ENCODE measurements at places on chromosomes 3 and 15.

DNA sequence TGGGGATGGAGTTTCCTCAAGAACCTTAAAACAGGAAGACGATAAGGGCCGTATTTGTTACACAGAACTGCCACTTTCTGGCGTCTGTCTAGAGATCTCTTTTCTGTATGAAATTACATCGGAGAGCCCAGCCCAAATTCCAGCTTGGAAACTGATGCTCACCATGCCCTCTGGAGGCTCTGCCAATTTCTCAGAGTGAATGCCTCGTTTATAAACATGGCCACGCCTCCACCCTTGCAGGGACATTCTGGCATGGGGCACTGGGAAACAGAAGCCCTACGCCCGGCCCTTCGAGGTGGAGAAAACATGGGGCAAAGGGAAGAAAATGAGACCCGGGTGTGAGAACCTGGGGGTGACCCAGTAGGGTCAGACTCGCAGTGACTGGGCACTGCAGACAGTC, 53.4 kb upstream of the SEC13 start:
- no peak for DNase-seq

DNA sequence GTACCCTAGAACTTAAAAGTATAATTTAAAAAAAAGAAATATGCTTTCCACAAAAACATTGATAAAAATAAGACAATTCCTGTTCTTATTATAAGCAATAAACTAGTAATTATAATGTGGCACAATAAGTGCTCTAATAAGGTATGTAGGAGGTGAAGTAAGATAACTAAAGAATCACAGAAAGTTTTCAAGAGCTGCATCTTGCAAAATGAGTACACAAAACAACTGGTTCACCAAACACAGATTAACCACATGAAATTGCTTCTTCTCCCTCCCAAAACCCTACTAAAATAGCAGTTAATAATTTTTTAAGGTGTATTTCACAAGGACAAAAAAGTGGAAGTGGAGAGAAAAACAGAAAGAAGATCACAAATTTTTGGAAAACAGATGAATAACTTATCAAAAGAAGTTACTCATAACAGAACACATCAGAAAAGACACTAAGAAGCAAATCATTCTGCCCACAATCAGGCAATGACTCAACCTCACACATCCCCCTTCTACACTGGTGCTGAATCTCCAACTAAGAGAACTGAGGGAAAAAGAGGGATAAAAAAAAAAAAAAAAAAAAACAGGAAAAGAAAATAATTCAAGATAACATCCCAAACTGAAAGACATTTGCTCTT, 64.2 kb downstream of the TBC1D5 start:
- DNase-seq, result no peak

DNA sequence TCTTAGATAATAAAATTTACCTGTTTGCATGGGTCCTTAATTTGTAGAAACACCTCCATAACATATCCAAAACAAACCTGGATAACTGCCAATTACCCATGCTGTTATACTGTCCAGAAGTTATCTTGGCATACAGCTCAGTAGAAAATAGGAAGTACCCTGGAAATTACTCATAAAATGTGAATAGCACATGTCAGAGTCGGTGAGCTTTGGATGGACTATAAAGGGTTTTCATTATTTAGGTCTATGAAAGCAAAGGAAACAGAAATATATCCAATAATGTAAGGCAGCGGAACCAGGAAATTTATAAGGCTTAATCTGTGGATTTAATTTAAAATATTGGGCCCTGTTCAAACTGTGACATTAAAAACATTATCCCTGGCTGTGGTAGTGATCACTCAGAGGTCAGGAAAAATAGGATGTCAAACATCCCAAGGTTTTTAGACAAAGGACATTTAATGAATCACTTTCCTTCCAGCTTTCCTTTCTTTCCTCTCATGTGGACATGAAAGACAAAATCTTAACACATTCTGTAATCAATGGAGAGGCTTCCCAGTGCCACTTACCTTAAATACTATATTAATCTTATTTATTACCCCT, 459.0 kb upstream of the DPH6 start:
- DNase-seq, result no peak

DNA sequence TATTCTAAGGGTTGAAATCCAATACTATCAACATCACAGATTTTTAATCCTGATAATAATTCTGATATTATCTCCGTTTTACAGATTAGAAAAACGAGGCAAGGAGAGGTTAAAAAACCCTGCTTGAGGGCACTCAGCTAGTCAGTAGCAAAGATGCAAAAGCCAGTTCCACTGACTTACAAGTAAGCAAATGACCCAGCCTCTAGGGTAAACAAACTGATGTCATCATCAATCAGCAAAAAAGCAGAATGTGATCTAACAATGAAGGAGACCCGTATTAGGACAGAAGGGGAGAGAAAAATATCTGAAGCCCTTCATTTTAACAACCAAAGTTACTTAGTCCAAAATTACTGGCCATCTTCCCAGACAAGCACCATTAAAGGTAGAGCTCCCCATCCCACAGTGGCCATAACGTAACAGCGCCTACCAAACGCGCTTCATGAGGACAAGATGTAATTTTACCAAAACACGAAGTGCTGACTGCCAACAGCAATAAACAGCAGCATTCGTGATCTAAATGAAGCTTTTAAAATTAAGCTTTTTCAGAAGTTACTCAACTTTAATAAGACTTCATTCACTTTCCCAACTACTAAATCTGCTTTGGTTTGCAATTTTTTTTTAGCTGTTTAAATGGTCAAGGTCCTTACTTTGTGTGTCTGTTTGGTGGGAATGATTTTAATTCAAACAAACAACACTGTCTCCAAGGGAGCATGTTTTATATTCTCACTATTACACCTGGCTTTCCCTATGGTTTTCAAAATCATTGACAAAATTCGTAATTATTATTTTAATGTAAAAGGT, 176.6 kb downstream of the OSBPL10 start:
- no peak for DNase-seq

DNA sequence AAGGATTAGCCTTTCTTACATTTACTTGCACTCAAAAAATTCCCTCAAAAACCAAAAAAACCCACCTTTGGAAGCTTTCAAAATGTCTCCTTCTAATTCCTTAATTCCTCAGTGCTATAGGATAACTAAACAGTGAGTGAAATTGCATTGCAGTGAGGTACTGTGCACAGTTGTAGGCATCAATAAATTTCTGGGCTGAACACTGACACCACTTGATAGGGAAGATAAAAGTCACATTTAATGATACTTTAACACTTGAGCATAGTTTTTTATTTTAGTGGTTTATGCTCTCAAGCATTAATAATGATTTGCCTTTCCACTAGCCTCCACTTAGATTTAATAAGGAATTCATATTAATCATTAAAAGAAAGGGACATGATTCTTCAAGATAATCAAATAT, 52.3 kb downstream of the MAP2K5 start:
- no peak for DNase-seq

- no peak for DNase-seq
These were observed 486 bp downstream of the LSG1 start for GRCh38 chr3:194671511-194671899.

DNA sequence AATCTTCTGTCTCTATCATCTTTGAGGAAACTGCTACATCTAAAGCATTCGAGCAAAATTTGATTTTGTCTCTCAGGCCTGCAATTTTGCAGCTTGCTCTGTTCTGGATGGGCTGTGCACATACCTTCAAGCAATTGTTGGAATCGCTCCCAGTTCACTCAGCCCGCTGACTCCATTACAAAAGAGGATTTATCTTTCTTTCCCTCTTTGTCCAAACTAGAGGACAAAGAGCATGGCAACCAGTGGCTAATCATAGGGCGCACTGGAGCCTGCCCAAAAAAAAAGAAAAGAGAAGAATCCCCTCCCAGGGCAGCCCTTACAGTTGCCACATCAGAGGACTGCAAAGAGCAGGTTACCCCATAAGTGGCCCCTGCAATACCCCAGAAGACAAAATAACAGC, 49.0 kb upstream of the DUT start:
- no peak for DNase-seq

DNA sequence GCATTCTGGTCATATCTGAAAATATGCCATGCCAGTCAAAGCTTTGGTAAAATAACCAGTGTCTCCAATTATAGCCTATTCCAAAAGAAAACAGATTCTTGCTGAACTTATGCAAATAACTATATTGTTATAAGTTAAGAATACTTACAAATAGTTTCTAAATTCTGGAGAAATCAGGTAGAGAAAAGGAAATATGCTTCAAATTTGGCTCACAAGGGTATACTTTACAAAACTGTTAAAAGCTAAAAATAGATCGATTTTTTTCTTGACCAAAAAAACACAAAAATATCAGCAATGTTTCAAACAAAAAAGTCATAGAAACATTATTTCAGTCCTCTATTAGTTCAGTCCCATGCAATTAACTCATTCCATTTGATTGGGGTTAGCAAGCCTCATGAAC, 23.7 kb downstream of the SETMAR start:
- DNase-seq, result no peak

- no peak for DNase-seq
These were observed 193.3 kb upstream of the CGNL1 start for GRCh38 chr15:57183041-57183440.

DNA sequence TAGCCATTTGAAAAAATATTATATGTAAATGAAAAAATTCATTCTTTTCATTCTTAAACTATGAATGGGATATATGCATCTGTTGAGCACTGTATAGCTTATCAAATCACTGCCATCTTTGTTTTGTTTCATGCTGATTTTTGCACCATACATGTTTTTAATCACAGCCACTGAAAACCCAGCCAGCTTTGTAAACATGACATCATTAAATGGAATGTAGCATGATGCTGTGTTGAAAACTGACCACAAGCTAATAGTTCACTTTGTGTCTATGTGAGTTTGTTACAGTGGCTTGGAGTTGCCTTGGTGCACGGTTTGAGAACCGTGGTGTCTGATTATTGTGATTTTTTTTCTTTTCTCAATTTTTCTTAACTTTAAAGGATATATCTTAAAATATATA, 75.7 kb downstream of the GMPS start:
- no peak for DNase-seq

DNA sequence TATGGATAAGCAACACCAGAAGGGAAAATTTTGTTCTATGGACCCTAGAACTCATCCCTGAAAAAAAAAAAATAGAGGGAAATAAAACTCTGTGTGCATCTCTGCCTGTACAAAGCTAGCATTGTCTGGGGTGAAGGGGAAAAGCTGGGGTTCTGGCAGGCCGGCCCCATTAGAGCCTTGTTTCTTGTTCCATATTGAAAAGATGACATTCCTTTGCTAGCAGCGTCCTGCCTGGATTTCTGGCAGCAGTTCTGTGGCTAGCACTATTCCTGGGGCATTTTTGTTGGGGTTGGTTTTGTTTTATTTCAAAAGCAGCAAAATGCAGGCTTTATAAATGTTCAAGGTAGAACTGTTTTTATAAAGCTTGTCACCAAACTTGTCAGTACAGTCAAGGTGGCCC, 45.2 kb downstream of the RARB start:
- DNase-seq, result no peak

- DNase-seq, result no peak
These were observed 305.0 kb upstream of the SGO1 start for GRCh38 chr3:20490996-20491395.

DNA sequence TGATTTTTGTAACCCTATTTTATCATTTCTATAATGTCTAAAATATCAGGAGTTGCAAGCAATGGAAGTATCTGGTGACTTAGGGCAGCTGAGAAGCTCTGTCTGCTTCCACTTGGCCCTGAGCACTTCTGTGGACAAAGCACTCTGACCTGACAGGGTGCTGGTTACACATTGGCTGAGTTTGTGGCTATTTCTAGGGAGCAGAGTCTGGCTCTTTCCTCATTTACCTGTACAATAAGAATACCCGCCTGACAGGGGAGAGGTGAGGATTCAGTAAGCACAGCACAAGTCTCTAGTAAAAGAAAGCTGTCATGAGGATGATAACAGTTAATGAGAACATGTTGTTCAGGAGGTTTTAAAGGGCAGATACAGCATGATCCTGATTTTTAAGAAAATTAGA, 33.3 kb upstream of the SPESP1 start:
- DNase-seq, result no peak

DNA sequence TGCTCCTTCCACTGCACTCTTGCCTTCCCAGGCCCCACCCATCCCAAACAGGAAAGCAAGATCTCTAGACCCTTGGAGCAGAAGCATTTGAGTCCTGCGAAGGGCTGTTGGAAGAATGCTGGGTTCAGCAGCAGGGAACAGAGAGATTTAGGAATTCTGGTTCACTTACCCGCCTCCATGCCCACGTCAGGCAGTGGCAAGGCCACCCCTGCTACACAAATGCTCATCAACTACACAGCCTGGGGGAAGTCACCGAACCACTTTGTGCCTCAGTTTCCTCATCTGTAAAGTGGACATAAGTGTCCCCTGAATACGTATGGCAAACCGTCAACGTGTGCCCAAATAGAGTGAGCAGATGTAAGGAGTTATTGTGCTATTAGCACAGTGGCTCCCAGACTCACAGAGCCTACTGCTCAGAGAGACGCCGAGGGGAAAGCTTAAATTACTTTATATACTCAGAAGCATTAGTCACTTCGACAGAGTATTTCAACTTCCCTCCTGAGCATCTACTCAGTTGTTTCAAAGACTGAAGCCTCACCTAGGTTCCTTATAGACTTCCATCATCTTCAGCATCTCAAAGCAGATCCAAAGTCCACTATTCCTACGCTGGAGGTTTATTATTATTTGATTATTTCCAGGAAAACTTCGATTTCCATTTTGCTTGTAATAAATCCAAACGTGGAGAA, 905 bp downstream of the HOMER2 start:
- DNase-seq, result no peak

DNA sequence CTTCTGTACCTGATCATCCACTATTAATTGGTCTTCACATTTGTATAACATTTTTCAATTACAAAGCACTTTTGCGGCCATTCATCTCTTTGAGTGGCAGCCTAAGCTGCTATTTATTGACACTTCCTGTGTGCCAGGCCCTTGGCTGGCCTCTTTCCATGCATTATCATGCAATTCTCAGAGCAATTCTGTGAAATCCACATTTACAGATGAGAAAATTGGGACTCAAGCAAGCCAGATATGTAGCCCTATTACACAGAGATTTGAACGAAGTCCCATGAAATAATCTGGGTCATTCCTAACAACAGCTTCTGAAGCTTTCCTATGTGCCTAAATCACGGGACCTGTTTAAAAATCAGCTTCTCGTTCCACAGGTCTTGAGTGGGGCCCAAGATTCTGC, 17.4 kb downstream of the SLC6A1 start:
- DNase-seq, result no peak

- DNase-seq, result no peak
These were observed 43.2 kb upstream of the RAB6B start for GRCh38 chr3:133938770-133939462.

GRCh38 chr3:67123914-67124313, 125.8 kb downstream of the KBTBD8 start:
- DNase-seq, result no peak
